ENCODE measurements at places on chromosomes 2 and 18. TPM values are rescaled to one million over a fixed set of nuclear protein-coding genes. Genes with fewer than 3 reads are reported as not detected.

DNA sequence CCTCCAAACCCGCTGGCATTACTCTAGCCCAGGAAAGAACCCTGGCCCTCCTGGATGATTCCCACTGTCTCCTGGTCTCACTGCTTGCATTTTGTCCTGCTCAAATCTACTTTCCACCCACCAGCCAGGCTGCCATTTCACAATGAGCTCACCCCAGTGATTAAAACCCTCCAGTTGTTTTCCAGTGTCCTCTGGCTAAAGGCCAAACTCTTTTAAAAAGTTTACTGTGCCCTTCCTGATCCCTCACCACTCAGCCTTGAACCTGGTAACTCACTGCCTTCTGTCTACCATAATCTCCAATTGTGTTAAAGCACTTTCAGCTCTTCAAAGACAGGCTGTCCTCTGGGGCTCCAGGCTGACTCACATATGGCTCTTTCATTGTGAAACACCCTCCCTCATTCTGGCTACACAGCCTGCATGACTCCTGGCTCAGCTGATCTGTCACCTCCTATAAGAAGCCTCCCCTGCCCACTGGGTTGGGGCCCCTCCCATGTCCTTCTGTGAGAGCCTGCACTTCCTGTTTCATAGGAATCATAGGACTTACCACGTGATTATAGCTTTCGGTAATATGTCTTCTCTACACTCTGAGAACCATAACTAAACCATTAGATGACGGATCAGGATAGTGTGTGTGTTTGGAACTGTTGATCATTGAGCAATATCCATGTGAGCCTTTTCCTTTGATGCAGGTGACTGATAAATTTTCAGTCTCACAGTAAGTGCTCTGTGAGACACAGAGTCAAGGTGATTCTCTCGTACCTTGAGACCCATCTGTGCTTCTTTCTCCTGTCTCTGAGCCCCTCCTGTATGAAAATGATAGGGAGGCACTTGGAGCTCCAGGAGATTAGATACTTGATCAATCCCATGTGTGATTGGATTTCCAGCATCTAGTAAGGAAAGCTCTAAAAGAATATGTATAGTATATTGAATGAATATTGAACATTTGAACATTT, 590.8 kb upstream of the ID2 start:
- DNase-seq: peak; percentile 43

GRCh38 chr2:8408560-8409460, 273.0 kb upstream of the ID2 start:
- peak; percentile 36 for DNase-seq

MOCOS gene
- not detected for total RNA-seq

PSMA8 gene
- 0.25 TPM for total RNA-seq

DNA sequence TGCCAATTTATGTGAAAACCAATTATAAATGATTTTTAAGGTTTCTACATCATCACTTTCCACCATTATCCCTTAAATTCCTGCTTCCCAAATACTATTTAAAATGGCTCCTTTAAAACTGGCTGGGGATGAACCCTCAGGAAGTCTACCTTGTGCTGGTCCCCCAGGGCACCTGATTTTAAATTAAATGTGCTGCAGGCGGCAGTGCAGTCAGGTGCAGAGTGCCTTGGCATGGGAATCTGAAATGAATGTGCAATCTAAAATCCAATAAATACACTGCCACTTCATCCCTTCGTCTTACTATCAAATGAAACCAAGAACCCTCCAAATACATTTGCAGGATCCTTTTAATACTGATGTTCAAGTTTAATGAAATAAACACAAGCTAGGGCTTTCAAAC, 61.8 kb downstream of the C2orf76 start:
- no peak for DNase-seq

AGFG1 gene
- 51.0 TPM for total RNA-seq

DNA sequence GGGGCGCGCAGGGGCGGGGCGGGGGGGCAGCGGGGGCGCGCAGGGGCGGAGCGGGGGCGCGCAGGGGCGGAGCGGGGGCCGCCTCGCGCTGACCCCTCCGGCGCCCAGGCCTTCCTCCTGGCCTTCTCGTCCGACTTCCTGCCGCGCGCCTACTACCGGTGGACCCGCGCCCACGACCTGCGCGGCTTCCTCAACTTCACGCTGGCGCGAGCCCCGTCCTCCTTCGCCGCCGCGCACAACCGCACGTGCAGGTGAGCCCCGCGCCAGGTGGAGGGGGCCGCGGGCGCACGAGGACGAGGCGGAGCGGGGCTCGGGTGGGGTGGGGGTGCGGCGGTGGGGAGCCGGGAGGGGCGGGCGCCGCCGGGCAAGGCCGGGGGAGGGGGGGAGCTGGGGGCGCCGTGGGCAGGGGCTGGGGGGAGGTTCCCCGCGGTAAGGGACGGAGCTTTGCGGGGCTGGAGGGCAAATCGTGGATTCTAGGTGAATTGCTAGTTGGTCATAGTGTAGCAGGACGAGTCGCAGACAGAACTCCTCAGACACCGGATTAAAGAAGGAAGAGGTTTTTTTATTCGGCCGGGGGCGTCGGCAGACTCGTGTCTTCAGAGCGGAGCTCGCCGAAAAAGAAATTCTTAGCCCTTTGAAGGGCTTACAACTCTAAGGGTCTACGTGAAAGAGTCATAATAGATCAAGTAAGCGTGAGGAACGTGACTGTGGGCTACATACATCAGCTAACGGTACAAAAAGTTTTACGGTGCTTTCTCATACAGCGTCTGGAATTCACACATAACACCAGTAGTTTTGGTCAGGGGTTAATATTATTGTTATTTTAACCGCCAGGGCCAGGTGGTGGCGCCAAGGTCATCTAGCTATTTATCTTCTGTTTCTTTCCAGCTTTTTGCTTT, 29.9 kb downstream of the ANO7 start:
- no peak for DNase-seq

GRCh38 chr2:180196419-180196977, 189.4 kb upstream of the CWC22 start:
- no peak for DNase-seq

ALKAL2 gene
- 0.22 TPM for total RNA-seq

- no peak for DNase-seq
Measured at GRCh38 chr2:11140492-11140891, 14.8 kb upstream of the SLC66A3 start.

EVX2 gene
- total RNA-seq: not detected

DNA sequence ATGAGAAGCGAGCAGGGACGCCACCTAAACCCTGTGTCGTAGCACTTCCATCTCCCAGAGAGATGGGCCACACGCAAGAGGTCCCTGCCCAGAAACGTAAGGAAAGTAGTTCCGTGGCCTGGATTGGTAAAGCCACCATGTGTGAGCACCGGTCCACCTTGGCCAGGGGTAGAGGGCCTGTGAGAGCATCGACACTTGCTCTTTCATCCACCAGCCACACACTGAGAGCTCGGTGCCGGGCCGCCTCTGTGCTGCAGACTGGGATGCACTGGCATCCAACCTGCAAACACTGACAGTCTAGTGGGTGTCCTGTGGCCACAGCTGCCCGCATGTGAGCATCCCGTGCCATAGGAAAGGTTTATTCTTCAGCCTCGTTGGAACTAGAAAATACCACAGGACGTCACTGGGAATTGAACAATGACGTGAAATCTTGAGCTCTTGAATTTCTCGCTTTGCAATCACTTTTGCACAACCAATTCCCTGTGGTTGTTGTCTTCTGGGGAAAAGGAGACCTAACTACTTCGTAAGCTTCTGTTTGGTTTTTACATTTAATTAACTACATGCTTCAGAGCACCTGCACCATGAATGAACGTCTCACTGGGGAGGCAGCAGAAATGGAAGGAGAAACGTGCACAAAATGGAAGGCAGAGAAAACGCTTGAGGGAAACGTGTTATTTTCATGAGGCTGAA, 212.0 kb upstream of the RAB6C start:
- DNase-seq: peak; percentile 17

LGALSL gene
- total RNA-seq: 0.35 TPM

DNA sequence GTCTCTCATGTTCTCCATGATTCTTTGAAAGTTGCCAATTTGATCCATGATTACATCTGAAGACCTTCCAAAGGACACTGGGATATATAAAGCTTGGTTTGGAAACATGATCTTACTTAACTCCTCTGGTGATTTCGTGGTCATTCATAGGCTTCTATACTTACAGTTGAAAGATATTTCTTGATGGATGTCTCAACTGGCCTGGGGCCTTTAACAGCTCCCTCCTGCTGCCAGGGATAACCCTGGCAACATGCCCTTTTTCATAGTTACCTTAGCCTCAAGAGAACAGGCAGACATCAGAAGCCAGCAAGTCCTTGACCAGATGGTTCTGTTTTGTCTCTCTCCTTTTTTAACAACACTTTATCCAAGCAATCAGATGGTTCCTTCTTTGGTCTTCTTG, 23.5 kb upstream of the MFF start:
- DNase-seq: no peak

DNA sequence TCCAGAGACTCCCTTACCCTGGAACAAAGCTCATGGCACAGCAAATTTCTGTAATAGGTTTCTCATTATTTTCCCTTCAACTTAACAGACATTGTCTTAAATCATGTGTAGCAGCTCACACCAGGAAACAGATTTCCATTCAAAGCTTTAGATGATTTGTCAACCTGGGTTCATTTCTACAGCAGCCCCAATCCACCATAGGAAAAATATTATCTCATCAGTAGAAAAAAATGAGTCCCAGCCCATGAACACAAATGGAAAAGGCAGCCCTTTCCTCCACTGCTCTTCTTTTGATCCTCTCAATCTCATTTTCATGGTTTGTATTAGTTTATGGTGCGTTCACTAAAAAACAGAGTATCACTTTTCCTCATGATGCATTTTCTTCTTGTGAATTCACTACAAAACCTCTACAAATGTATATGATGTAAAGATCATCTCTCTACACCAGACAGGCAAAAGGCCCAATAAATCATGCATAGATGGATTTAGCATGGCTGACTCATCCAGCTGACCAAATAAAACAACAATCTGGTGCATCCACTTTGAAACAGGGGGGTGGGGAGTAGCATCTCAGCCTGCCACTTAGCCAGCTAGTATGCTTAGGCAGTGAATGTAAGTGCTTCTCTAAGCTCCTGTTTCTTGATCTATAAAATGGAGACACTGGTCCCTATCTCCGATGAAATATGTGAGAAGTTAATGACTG, 78.6 kb downstream of the SATB2 start:
- no peak for DNase-seq

GRCh38 chr2:67783026-67783425, 279.8 kb downstream of the C1D start:
- DNase-seq: no peak

DNA sequence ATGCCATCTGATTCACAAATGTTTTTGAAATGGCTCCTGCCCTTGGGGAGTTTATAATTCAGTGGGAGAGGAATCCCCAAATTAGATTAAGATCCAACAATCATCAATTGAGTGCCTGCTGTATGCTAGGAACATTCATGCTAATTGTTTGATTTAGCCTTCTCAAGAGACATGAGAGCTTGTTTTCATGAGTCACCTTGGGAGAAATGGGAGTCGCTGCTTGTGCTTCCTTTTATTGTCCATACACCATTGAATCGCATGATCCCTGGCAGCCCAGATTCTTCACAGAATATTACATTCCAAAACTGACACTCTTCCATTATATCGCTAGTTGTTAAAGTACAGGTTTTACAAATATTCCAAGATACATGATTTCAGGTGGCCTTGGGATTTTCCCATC, 106.0 kb upstream of the MAP3K20 start:
- DNase-seq: no peak

DNA sequence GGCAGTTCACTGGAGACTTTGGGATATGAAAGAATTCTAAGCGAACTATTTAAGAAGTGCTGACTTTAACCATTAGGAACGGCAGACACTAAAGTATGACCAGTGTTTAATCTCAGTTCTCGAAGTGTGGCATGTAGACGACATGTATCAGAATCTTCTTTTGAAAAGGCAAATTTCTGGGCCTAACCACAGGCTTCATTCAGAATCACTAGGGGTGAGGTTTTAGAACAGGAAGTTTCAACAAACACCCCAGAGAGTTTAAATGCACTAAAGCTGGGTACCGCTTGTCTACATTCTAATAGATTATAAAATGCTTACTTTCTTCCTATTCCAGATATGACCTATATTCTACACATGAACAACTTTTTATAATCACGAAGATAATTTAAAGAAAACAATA, 180.3 kb downstream of the ANKRD44 start:
- no peak for DNase-seq

- DNase-seq: no peak
Measured at GRCh38 chr18:29083545-29083944, 906.6 kb upstream of the CDH2 start.

CASP8 gene
- total RNA-seq: 155 TPM

All from CD8-positive, alpha-beta T cell (primary cell).